Vagina (tissue), 2 donors: ENCODE measurements at places on chromosomes 4 and X. TPM values are rescaled to one million over a fixed set of nuclear protein-coding genes. Genes with fewer than 3 reads are reported as not detected.
A peak's percentile ranks its signal among the peaks of the same experiment; 100 is the strongest.

- no peaks in the 10 kb centered on the region for H3K27me3 ChIP-seq
- DNase-seq: no peak
- no peaks in the 10 kb centered on the region for H3K36me3 ChIP-seq
- no peak overlapping the region for H3K27ac ChIP-seq
Observed at GRCh38 chr4:74054483-74055047, 16.1 kb upstream of the CXCL3 start.

GRCh38 chrX:23919706-23920320, 12.0 kb downstream of the CXorf58 start:
- no peak overlapping the region for H3K27ac ChIP-seq
- no peak overlapping the region for H3K4me3 ChIP-seq
- H3K36me3 ChIP-seq: no peaks in the 10 kb centered on the region

The CYBB gene
- total RNA-seq: 6.9 TPM

The RPS6KA3 gene
- total RNA-seq: 22.8 TPM

The GSPT2 gene
- 2.7 TPM for total RNA-seq

The CT83 gene
- not detected for total RNA-seq

- H3K36me3 ChIP-seq: no peaks in the 10 kb centered on the region
- H3K4me1 ChIP-seq: no peaks in the 10 kb centered on the region
- H3K27me3 ChIP-seq: no peaks in the 10 kb centered on the region
- DNase-seq: no peak
Observed at GRCh38 chrX:57918750-57919436, 8.6 kb upstream of the ZXDA start.

DNA sequence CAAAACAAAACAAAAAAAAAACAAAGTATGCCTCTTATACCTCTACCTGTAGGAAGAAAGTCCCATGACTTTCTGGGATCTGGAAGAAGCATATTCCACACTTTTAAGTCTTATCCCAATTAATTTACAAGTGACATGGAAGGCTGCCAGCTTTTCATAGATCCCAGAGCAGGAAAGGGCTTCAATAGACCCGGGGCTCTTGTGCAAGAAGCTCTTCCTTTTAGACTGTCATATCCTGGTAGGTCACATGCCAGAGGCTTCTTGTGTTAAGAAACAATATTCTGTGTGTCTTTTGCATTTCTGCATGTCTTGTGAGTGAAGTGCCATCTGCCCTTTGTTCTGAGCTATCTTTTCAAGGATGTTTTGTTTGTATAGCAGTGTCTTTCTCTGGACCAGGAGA, 84.4 kb upstream of the PHOX2B start:
- no peaks in the 10 kb centered on the region for H3K4me1 ChIP-seq
- DNase-seq: no peak
- no peaks in the 10 kb centered on the region for H3K27me3 ChIP-seq
- H3K36me3 ChIP-seq: no peaks in the 10 kb centered on the region
- H3K27ac ChIP-seq: no peak overlapping the region
- H3K4me3 ChIP-seq: no peak overlapping the region

DNA sequence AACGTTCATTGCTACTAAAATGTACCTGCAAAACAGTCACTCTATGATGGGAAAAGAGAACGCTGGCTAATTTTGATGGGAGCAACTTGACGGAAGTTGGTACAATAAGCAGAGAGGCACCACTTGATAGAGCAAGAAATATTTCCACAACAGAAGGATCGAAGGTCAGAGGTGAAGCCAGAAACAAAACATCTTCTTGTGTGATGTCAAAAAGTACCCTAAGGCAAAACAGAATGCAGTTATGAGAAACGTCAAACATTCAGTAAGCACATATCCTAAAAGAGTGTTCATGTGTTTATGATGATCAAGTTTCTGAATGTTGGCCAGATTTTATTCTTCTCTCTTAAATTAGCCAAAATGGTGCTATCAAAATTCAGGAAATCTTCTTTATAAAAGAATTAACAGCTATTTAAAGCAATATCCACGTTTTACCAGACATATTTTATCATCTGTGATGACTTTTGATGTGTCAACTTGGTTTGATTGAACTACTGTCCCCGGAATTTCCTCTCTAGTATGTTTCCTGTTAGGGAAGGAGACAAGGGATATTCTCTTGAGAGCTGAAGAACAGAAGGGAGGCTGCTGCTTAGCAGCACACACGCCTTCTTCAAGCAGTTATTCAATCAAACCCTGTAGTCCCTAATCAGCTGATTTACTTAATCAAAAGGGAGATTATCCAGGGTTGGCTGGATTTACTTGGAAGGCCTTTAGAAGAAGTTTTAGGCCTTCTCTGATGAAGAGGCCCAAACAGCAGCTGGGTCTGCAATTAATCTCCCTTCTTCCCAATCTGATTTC, 15.7 kb downstream of the AASDH start:
- no peaks in the 10 kb centered on the region for H3K36me3 ChIP-seq
- H3K4me1 ChIP-seq: no peaks in the 10 kb centered on the region
- DNase-seq: no peak
- H3K27me3 ChIP-seq: no peaks in the 10 kb centered on the region

GRCh38 chr4:108135549-108136209, 33.1 kb downstream of the LEF1 start:
- H3K36me3 ChIP-seq: no peaks in the 10 kb centered on the region
- H3K27me3 ChIP-seq: no peaks in the 10 kb centered on the region
- no peaks in the 10 kb centered on the region for H3K4me1 ChIP-seq
- no peak for DNase-seq
- no peak overlapping the region for H3K27ac ChIP-seq
- H3K4me3 ChIP-seq: no peak overlapping the region

DNA sequence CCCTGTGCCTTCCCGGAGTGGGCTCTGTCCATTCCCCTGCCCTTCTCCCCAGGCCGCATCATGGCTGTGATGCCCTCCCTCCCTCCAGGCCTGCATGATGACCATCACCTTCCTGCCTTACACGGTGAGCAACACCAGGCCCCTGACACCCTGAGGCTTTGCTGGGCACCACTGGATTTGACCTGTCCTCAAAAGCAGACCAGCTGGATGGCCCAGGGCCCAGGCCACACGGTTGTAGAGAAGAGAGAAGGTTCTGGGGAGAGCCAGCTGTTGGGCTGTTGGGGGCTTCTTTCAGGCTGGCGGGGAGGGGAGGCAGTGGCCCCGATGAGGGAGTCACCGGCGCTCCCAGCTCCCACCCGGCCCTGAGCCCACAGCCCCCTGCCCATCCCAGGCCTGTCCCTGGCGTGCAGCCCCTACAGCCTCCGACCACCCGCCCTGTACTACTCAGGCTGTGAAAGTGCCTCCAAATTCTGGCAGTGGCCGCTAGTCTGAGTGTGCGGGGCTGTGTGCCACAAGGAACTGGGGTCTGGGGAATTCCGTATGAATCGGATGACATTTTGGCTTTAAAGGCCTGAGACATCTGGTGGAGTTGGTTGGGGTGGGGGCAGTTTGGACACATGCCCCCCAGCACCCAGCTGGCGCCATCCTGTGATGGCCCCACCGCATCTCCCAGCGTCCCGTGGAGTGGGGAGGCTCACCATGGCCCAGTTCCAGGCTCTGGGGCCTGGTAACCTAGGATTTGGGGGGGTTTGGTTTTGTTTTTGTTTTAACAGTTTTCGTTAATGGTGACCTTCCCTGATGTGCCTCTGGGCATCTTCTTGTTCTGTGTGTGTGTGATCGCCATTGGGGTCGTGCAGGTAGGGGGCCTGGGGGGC, 19.6 kb downstream of the TMEM175 start:
- no peaks in the 10 kb centered on the region for H3K4me1 ChIP-seq
- no peak for DNase-seq
- H3K27me3 ChIP-seq: no peaks in the 10 kb centered on the region
- H3K27ac ChIP-seq: no peak overlapping the region
- H3K36me3 ChIP-seq: no peaks in the 10 kb centered on the region

DNA sequence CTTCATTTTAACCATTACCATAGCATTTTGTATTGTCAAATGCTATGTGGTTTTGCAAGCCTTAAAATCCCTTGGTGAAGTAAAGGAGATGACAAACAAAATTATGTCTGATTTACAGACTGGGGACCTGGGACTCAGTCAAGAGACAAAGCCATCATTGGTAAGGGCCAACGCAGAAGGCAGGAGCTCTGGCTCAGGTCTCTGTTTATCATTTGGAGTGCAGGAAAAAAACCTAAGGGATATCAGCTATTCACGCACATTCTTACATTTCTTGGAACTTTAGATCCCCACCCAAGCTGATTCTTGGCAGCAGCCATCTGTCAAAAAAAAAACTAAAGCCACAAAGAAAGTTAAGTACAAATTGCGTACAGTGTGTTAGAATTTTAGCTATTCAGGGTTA, 731.9 kb downstream of the STPG2 start:
- H3K27ac ChIP-seq: no peak overlapping the region
- no peaks in the 10 kb centered on the region for H3K4me1 ChIP-seq
- H3K4me3 ChIP-seq: no peak overlapping the region

The TASL gene
- 0.49 TPM for total RNA-seq

The LONRF3 gene
- 9.8 TPM for total RNA-seq

The FAT4 gene
- 9.8 TPM for total RNA-seq

DNA sequence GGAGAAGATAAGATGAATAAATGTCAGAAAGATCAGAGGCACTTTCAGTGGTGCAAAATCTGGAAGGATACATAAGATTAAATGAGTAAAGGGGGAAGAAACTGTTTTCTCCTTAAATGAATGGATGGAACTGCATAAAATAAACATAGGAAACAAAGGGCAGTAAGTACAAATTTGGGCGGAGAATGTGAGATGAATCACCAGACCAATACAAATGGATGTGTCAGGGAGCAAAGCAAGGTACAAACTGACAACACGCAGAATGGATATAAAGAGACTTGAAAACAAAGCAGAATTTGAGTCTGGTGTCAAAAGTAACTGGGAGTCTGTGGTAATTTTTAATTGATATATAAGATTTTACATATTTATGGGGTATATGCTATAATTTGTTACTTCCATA, 175.3 kb upstream of the PCDH18 start:
- no peak overlapping the region for H3K27ac ChIP-seq
- no peaks in the 10 kb centered on the region for H3K27me3 ChIP-seq
- H3K4me1 ChIP-seq: peaks cover 11% of the 10 kb centered on the region
- DNase-seq: no peak
- no peaks in the 10 kb centered on the region for H3K36me3 ChIP-seq

The GLRB gene
- total RNA-seq: 2.9 TPM

The MGARP gene
- total RNA-seq: 2.2 TPM

DNA sequence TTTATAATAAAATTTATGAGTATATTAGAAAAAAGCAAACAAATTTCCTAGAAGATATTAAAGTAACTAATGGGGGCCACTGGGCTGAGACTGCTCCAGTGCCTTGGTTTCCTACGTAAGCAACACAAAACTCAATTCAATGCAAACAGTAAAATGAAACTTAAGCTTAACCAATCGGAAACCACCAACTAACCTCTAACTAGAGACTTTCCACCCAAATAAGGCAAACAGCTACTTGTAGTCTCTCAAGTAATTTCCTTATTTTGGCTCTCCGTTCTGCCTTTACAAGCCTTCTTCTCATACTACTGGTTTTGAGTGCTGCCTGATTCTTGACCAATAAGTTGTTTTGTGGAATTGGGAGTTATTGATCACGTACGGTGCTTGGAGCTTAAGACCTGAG, 167.3 kb upstream of the VEGFC start:
- H3K4me3 ChIP-seq: no peak overlapping the region
- H3K4me1 ChIP-seq: no peaks in the 10 kb centered on the region
- no peaks in the 10 kb centered on the region for H3K27me3 ChIP-seq
- no peak overlapping the region for H3K27ac ChIP-seq

DNA sequence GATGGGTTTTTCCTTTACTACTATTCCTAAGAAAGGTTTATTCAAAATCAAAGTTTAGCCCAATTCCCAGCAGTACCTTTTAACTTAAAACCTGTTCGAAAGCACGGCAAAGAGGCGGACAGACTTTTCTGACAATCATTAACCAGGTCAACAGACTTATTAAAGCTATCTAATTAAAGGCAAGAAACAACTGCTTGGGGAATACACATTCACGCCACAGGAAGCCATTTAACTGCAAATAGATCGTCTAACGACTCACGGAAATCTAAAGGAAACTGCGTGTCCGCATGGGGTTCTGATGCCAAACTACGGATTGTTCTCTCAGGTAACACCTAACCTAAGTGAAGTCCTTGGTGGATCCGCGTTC, 663 bp upstream of the USP53 start:
- H3K27ac ChIP-seq: peak overlapping the region; percentile 96
- peak overlapping the region; percentile 91 for H3K4me3 ChIP-seq
- no peaks in the 10 kb centered on the region for H3K36me3 ChIP-seq
- DNase-seq: no peak

The MAGEB10 gene
- not detected for total RNA-seq

The SSX3 gene
- not detected for total RNA-seq

DNA sequence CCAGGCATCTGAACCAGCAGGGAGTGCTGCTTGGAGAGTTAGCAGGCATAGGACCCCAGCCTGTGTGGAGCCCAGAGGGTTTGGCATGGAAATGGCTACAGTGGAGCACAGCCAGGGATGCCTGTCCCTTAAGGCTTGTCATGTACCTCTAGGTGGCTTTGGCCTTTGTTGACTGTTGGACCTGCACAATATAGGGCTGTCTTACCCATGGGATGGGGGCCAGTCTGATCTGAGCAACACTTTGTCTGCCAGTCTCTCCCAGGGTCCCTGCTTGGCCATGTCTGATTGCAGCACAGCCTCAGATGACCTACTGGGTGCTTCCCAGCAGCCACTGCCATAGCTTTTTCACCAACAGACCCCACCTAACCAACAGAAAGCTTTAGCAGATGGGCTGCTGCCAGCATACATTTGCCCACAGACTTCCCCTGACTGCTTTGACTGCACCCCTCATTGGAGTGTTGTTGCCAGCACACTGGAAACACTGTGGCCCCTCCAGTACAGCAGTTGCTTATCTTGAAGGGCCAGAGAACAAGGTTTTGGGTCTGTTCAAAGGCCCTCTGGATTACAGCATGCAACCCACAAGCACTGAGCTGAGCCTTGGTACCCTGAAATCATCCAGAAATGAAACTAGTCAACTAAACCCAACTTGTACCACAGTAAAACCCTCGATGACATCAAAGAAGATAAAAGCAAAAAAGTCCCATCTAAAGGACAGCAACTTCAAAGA, 22.1 kb downstream of the ANAPC10 start:
- no peak for DNase-seq
- no peak overlapping the region for H3K27ac ChIP-seq
- no peaks in the 10 kb centered on the region for H3K27me3 ChIP-seq
- no peak overlapping the region for H3K4me3 ChIP-seq
- H3K4me1 ChIP-seq: no peaks in the 10 kb centered on the region

The IL13RA2 gene
- 0.74 TPM for total RNA-seq

The MGAT4D gene
- not detected for total RNA-seq
